PC-9 (cell line): ENCODE measurements at places on chromosomes 11 and 22.

GRCh38 chr11:125165111-125165842, 726 bp downstream of the PKNOX2 start:
- no peak for DNase-seq

- no peak for DNase-seq
These were observed 5.9 kb downstream of the LMNTD2 start for GRCh38 chr11:554428-555226.

GRCh38 chr22:49571326-49571725, 256.3 kb downstream of the BRD1 start:
- no peak for DNase-seq

DNA sequence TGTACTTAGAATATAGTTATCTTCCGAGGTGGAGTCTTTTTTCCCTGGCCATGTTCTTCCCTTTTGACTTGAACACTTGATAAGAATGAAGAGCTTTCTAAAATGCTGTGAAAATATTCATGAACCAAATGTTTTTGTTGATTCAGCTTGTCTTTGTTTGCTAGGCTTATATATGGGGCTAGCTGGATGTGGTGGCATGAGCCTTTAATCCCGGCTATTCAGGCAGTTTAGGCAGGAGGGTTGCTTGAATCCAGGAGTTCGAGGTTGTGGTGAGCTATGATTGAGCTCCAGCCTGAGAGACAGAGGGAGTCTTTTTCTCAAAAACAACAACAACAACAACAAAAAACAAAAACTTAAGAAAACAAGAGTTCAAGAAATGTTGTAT, 23.1 kb downstream of the CBL start:
- no peak for DNase-seq

DNA sequence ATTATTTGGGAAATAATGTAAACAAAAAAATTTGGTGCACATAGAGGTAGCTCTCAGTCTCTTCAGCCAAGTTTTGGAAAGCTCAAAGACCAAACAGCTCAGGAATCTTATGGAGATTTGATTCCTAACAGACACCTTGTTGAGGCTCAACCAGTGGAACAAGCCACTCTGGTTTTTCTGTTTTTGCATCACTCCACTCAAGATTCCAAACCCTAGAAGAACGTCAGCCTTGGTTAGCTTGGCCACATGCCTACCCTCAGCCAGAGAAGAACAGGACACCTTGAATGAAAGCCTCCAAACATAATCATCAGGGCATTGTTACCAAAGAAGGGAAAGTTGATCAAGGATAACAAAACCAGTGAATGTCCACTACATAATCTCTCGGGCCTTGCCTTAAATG, 3.8 kb upstream of the SMCO4 start:
- no peak for DNase-seq

DNA sequence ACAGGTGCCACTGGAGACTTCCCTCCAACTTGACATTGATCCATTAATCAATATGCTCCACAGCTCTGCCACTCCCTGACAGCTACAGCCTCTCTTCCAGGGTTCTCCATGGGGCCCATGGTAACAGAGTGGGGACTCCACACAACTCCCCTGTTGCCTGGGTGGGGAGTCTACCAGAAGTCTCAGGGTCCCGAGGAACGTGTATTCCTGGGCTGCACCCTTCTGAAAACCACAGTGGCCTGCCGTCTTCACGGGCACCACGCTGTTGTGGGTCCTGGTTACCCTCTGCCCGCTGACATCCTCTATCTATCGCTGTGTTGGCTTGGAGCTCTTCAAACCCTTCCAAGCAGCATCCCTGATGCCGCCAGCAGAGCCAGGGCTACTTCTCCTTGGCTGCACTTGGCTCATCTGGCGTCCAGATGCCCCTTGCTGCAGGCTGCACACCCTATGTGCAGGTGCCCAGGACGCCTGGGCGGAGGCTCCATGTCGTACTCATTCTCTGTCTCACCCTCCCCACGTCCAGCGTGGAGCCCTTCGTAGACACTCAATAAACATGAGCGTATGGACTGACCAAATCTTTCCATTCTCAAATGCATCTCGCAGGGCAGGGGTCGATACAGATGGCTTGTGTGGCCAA, 1341.8 kb downstream of the TBC1D22A start:
- DNase-seq: no peak

DNA sequence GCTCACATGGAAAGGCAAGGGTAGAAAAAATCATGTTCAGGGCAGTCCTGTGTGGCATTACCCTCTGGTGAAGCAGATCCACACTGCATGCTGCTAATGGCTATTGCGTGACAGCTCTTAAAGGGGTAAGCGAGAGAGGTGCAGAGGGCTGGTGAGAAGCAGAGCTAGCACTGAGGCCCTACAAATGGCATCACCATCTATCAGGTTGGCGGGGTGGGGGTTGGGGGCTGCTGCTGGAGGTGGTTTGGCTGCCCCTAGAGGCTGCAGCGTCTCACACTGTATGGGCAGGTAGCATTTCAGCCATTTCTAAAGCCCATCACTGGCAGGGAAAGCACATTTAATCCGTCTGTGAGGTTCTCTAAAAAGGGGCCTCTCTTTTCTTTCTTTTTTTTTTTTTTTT, 16.9 kb upstream of the TMA7B start:
- no peak for DNase-seq

GRCh38 chr22:38925571-38926041, 31.8 kb upstream of the APOBEC3A start:
- no peak for DNase-seq

GRCh38 chr11:67644472-67645418, 5.2 kb upstream of the TBX10 start:
- no peak for DNase-seq

- no peak for DNase-seq
These were observed 154.0 kb upstream of the RAG2 start for GRCh38 chr11:36751996-36752395.

- no peak for DNase-seq
These were observed 64.6 kb upstream of the SESN3 start for GRCh38 chr11:95295382-95296149.

DNA sequence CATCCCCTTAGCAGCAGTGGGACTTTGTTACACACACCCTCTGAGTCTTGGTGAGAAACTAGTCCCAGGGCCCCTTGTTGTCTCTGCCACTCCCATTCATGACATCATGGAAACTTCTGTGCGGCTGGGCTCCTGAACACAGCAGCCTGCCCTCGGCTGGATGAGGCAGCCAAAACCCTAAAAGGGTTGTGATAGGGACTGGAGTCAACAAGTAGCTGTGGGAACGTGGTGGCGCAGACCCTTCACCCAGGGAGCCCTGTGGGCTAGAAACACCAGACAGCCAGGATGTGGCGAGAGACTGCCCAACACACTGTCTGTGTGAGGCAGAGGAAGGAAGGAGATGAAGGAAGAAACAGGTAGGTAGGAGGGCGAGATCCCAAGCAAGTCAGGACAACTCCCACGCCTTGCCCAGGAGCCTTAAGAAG, 3.9 kb downstream of the CD3D start:
- DNase-seq: no peak
